ENCODE measurements at places on chromosomes 2 and 18.

- no peak for DNase-seq
These were observed 65.5 kb downstream of the ACAA2 start for GRCh38 chr18:49747876-49748275.

- no peak for DNase-seq
These were observed 48.8 kb downstream of the ADD2 start for GRCh38 chr2:70719231-70719630.

- no peak for DNase-seq
These were observed 415.9 kb downstream of the GRB14 start for GRCh38 chr2:164205347-164205746.

DNA sequence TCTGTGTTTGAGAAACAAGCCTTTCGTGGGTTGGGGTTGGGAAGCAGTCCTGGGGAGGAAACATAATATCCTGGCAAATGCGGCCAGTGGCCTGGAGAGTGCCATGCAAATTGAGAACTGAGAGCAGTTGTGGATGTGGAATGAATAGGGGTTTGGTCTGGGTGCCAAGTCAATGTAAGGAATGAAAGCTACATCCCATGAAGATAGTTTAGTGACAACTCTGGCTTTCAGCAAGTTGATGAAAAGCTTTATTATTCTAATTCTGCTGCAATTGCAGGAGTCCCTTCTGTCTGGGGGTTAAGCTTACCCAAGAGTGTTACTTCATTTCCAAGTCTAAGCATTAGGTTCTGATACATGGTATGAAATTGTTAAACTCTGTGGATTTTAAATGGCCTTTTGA is 771.6 kb downstream of the DPP10 start:
- DNase-seq, result no peak

DNA sequence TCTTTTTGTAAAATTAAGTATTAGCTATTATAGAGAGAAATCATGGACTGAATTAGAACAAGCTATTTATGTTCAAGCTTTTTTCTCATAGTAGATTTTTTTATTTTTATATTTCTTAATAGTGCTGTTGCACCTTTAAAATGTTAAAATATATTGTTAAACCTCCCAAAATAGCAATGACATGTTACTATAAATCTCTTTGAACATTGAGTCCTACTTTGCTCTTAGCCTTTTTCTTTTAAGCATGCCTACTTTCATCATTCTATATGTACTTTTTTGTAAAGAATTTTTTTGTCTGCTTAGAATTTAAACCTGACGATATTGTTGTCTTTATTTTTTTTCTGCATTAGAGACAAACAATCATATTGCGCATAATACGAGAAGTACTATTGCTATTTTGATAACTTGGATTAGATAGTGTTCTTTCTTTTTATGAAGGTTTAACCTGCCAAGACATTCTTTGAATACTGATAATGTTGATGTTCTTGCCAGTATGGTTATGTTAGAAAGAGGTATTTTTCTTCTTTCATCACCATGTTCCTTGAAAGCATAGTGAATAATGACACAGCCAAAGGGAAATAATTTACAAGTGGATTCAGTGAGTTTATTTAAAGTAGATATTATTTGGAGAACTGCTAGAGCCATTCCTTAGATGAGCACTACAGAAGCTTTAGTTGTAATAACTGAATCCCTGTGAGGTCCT is 40.6 kb downstream of the PMS1 start:
- no peak for DNase-seq

DNA sequence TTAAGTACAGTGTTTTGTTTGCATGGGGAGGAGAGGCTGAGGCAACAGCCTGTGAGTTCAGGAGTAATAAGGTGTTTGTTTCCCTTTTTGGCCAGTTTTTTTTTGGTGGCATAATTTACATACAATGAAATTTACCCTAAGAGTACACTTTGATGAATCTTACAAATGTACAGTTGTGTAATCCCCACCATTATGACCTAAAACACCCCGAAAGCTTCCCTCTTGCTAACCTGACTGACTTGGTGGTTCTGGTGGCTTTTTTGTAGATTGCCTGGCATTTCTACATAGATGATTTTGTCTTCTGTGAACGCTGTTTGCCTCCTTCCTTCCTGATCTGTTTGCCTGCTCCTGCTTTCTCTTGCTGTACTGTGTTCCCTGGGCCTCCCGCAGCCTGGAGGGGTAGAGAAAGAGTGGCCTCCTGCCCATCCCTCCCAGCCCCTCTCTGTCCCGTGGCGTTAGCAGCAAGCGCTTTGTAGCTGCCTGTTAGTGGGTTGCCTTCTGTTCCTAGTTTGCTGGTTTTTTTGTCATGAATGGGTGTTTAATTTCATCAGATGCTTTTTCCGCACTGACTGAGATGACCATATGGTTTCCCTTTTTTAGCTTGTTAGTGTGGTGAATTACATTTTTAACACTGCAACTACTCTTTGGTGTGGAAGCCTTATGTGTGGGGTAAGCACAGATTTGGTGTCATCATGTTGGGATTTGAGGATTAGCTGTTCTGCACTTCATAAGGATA is 32.1 kb downstream of the ASAP2 start:
- DNase-seq, result no peak

DNA sequence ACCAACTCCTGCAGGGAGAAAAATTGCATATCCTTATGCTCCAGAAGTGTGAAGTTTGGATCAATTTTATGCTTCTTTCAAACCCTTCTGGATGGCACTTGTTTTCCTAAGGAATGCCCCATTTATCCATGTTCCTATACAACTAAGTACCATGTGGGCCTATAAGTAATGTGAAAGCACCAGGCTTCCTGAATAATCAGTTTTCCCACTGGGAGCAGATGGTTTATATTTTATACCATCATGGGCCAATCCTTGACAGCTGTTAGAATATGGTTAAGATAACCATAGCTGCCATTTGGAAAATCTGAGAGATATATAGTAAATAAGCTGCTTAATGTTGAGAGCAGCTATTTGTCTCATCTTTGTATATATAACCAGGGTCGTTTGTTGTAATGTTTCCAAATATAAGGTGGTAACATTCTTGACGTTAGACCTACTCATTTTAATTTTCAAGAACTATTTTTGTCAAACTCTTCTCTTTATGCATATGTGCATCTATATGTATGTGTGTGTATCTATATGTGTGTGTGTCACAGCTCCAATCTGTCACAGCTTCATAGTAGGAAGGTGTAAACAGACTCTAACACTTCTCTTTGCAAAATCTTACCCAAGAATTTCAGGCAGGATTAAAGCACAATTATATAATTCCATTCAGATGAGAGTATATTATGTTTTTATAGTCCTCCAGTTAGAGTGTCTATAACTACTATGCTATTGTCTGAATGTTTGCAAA is 458.7 kb upstream of the GCFC2 start:
- DNase-seq, result no peak

DNA sequence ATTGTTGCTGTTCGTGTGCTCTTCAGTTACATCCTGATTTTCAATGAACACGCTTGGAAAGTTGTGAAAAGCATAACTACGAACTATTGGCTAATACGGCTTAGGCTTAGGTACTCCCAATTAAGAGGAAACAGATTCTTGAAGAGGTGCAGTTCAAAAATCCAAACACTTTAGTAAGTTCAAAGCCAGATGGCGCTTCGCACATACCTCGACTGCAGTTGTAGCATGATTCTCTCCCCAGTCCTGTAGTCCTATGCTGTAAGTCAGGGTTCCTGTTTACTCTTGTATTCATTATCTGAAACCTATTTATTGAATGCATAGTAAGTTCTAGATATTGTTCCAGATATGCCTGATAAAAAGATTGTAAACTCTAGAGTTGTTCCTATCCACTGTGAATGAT is 165.2 kb downstream of the TRIB2 start:
- no peak for DNase-seq

Data from tibial artery (tissue), 4 donors.